ENCODE measurements at places on chromosomes 16 and 17. TPM values are rescaled to one million over a fixed set of nuclear protein-coding genes. Genes with fewer than 3 reads are reported as not detected.

DNA sequence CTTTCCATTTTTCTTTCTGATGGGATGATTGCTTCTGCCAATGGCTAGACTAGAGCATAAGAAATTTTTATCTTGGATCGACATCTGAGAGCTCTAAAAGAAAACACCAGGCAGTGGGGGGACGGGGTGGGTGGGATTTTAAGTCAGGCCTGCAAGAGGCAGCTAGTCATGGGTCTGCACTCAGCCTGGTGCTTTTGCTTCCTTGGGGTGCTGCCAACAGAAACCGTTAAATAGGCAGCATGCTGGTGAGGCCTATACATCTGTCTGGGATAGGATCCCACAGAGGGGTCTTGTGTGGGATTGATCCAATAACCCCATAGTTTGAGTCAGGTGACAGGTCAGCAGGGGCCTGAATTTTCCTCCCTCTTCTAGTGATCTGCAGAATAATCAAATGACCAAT, 26.9 kb downstream of the ZNRF1 start:
- no peak for DNase-seq

GRCh38 chr16:26599785-26600104, 467.0 kb upstream of the C16orf82 start:
- DNase-seq: no peak

GRCh38 chr16:11738742-11739544, 3.7 kb downstream of the TXNDC11 start:
- DNase-seq: no peak

Gene KRTAP9-6
- not detected for polyA plus RNA-seq

GRCh38 chr16:54075446-54075845, 211.1 kb downstream of the IRX3 start:
- DNase-seq: no peak

GRCh38 chr16:85089525-85089924, 22.7 kb downstream of the CIBAR2 start:
- DNase-seq: no peak

Gene SLC5A11
- not detected for polyA plus RNA-seq

Gene TCAP
- 0.12 TPM for polyA plus RNA-seq

Gene KATNIP
- 21.2 TPM for polyA plus RNA-seq

DNA sequence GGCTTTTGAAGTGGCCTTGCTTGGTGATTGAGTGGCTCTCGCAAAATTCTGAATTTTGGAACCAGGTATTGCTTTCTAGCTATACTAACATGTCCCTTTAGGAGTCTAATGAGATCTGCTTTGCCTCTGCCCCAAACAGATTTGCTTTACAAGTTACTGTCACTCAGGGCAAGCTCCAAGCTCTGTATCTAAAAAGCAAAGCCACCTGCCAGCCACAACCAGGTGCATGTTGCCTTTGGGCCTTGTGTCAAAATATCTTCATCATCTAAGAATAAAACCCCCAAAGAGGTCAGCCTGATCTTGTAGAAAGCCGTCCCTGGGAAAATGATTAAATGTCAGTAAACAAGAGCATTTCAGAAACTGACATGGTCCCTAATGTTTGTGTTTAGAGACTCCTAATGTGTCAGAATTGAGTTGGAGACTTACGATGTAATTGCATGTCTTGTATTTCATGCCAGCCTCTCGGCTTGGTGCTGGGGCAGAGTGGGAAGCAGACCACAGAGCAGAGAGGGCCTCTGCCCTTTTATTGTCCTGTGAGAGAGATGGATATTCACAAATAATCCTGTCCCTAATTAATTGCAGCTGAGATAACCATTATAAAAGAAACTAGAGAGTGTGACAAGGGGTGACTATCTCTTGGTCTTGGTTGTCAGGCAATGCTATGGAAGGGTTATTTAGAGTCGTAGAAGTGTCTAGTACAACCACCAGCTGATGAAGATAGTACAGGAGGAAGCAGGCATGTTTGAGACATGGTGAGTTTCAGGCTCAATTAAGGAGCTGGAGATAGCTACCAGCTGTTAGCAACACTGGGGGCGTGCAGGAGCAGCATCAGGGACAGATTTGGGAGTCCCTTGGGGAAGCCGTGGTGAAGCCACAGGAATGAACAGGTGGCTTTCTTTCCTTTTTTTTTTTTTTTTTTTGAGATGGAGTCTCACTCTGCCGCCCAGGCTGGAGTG, 90.7 kb downstream of the PITPNC1 start:
- no peak for DNase-seq

DNA sequence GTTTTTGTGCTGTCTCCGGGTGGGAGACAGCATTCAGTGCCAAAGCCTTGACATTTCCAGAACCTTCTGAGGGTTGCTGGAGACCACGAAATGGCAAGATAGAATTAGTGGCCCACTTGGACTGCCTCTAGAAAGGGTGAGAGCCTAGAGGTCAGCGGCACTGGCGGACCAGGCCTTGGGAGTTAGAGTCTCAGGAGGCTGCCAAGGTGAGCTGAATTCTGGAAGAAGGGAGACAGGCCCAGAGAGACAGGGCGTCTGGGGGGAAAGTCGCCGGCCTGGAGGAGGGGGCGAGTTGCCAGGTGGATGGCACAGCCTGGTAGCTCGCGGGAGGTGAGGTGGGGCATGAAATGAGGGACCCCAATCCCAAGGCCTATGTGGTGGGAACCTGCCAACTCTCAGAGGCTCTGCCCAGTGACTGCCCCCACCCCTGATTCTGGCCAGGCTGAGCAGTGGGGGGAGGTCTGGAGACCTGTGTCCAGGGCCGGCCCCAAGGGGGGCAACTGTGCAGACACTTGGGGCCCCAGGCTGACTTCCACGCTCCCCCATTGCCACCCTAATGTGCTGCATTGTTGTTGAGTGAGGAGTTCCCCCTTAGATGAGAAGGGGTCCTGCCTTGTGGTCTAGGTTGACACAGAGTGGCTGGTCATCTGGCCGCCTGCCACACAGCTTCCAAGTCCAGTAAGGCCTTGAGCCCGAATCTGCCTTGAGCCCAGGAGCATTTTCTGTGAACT, 211.1 kb upstream of the CIBAR2 start:
- DNase-seq: no peak

DNA sequence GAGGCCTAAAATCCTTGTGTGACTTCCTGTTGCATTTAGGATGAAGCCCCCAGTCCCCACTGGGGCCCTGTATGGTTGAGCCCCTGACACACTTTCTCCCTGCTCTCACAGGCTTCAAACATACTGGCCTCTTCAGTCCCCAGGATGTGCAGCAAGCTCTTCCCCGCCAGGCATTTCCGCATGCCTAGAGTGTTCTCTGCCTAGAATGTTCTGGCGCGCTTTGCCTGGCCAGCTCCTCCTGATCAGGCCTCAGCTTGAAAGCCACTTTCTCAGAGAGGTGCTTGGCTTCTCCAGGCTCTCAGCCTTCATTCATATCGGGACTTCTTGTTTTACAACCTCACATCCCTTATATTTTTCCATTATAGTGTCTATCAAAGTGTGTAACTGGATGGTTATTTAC, 123.7 kb downstream of the SPACA3 start:
- no peak for DNase-seq

Gene TP53TG3B
- not detected for polyA plus RNA-seq

GRCh38 chr16:72753881-72754280, 294.0 kb downstream of the ZFHX3 start:
- DNase-seq: no peak

Gene MTSS2
- polyA plus RNA-seq: 57.9 TPM

DNA sequence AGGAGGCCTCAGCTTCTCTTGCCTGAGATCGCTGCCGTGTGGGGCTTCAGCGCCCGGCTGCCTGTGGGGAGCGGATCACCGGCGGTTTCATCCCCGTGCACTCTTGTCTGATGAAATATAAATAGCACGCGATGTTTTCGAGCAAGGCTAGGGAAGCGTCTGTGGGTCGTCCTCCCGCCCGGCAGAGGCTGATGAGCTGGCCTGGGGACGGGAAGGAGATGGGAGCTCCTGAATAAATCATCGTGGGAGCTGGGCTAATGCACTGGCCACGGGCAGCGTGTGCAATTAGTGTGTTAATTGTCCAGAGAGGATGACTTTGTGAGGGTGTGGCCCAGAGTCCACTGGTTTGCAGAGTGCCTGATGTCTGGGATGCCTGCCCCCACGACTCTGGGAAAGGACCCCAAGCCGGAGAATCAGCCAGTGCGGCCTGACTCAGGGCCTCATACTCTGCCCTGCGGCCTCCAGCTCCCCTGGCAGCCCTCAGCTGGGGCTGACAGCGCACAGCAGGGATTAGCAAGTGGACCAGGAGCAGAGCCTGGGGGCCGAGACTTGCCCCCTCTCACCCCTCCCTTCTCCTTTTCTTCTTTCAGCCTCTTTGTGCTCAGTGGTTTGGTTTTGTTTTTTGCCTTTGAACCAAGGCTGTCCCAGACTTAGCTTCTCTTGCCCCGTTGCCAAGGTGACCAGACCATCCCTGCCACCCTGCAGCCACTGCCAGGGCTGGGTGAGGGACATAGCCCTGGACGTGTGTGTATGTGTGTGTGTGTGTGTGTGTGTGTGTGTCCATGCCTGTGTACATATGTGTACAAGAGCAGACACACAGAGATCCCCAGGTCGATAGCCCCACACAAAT, 21.4 kb downstream of the KCNJ12 start:
- peak; percentile 50 for DNase-seq

Gene FAM171A2
- polyA plus RNA-seq: 5.3 TPM

GRCh38 chr17:16214190-16215001, 938 bp downstream of the NCOR1 start:
- DNase-seq: no peak

Gene EXOC3L1
- not detected for polyA plus RNA-seq

Gene CLTC
- 441 TPM for polyA plus RNA-seq

Gene ABCA3
- polyA plus RNA-seq: 0.06 TPM

Gene KRT39
- polyA plus RNA-seq: not detected

DNA sequence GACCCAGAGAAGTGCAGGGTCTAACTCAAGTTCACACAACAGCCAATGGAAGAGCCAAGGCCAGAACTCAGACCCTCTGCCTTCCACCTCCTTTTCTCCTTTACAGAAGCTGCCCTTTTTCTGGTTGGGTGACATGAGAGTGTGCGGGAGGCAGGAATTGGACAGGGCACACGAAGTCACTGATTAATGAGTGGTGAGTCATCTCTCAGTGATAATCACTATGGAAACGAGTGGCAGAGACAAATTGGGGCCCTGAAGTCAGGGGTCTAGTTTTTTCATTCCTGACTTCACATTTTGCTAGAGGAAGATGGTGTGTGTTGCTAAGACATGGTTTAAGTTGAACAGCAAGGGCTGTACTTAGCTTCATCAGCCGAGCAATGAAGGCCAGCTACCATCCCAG, 312.7 kb upstream of the CCL2 start:
- DNase-seq: no peak

DNA sequence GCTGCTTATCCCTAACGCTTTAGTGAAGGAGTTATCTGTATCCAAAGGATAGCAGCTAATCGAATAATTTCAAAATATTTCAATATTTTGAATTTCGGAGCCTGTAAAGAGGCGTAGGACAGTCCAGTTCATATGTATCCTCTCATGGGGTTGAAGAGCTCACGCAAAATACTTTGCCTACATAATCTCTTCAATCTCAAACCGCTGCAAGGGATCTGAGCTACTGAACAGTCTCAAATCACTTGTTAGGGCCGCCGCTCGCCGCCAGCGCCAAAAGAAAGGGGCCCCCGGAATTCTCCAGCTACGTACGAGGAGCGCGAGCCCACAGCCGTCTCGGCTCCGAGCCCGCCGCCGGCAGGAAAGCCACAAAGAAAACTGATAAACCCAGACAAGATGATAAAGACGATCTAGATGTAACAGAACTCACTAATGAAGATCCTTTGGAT, 601 bp upstream of the RFWD3 start:
- DNase-seq: no peak

Gene TMIGD1
- not detected for polyA plus RNA-seq

DNA sequence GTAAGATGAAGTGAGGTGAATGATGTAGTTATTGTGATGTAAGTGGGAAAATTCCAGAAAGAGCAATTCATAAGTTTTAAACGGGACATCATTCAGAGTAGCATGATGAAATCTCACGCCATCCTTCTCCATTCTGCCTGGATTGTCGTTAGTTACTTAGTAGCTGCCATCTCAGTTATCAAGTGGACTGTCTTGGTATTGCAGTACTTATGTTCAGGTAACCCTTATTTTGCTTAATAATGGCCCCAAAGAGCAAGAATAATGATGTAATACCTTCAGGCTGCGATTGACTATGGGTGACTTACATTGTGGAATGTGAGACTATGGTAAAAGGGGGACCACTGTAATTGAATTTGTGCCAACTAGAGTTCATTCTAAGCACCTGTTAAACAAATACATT, 234.1 kb upstream of the TOM1L1 start:
- DNase-seq: no peak

DNA sequence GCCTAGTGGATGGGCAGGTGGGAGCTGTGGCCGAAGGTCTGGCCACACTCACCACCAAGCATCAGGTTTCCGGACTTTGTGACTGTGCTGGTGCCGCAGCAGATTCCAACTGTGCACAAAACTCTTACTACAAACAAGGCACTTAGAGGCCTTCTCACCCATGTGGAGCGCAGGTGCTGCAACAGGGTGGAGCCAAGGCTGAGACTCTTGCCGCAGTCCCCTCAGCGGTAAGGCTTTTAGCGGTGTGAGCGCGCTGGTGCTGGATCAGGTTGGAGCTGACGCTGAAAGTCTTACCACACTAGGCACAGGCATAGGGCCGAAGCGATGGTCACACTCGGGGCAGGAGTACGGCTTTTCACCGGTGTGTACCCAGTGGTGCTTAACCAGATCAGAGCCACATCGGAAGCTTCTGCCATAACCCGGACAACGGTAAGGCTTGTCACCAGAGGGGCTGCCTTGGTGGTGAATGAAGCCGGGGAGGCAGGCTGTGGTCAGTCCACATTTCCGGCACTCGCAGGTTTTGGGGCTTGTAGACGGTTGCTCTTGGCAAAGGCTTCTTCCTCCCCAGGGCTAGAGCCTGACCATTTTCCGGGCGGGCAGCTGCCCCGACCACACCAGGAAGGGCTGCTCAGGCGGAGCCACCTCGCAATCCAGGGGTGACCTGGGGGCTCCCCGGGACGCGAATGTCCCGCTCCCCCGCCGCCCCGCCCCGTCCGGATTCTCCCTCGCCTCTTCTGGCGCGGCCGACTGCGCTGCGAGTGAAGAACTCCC, 1.0 kb upstream of the ARMC5 start:
- no peak for DNase-seq

- DNase-seq: no peak
Observed at GRCh38 chr17:17182598-17183136, 23.5 kb downstream of the PLD6 start.

Gene FBXL16
- polyA plus RNA-seq: 0.11 TPM

DNA sequence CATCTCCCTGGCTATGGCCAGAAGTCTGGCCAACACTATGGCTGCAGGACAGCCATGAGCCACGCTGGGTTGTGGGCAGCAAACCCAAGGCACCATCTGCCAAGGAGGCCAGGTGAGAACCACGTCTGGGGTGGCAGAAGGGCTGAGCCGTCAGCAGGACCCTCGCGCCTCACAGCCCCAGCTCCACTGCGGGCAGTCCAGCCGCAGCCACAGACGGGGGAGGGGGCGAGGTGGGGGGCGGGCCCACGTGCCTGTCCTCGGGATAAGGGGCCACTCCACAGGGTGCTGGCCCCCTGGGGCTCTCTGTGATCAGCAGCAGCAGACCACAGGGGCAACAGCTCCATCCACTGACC, 6.5 kb upstream of the BAIAP2 start:
- DNase-seq: no peak

Data from AG04450 (cell line).